CD4-positive, alpha-beta T cell treated with Interleukin-4 for 1 hour (primary cell): ENCODE measurements at places on chromosomes 5 and 9.

DNA sequence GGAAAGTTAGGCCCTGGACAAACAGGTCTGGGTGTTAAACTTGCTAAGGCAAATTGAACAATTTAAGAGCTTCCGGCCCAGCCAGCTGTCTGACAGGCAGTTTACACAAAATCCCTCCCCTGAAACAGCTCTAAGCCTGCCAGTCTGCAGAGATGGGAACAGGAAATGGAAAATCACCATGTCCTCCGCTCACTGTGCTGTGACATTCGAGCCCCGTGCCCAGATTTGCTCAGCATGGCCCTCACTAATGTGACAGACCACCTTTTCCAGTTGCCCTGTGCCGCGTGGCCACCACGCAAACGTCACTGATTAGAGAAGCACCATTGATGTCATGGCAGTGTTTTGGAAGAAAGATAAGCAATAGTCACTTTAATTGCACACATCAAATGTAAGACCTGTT is 41.0 kb downstream of the CCNJL start:
- DNase-seq: no peak

DNA sequence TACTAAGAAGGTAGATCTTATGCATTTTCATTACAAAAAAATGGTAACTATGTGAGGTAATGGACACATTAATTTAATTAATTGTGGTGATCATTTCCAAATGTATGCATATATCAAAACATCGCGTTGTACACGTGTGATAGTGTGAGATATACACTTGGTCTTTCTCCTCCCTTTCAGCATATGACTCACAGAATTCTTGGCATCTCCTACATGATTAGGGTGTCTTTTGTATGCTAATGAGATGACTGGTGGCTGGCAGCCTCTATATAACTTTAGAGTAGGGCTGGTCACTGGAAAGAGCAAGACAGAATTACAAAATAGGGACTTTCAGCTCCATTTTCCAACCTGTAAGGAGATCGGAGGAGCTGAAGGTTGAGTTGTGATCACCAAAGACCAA is 1167.6 kb downstream of the CDH12 start:
- DNase-seq: no peak

GRCh38 chr9:89497978-89498851 is at the start of gene SEMA4D:
Gene SEMA4D, minus strand, starts transcription at chr9:89498113. Its CDS starts 92,657 bp downstream, at chr9:89405456.
- peak; percentile 67 for DNase-seq

DNA sequence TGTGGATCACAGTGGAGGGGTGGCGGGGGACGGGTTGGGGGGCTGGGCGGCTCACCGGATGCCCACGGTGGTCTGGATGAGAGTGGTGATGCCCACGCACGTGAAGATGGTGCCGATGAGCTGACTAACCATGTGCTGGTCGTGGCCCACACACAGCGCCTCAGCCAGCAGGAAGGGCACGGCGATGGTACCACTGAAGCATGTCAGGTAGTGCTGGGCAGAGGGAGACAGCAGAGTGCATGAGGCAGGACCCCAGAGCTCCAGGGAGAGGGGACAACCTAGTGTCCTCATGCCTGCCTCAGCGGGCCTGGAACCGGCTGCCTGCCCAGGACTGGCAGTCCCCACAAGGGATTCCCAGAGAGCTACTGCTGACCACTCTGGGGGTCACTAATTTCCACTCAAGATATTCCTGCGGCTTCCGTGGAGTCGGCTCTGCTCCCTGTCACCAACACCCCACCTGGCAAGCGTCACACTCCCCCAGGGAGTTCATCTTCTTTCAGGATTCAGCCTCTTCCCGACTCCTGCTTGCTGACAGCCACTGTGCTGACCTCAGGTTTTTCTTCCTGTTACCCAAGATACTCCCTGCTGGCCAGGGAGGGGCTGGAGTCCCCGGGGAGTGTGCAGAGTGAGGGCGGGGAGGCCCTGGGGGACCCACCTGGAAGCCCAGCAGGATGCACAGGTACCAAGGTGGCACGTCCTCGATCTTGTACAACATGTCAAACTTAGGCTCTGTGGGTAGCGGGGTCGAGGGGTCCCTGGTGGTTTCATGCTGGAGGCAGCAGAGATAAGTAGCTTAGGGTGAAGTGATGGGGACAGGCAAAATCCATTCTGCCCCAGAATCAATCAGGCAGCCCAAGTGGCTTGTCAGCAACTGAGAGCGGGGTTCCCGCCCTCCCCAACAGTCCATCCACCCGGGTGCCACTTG is 998 bp downstream of the SLC23A1 start:
- DNase-seq: no peak

- no peak for DNase-seq
These were observed 54.0 kb upstream of the FCN1 start for GRCh38 chr9:134971696-134972095.

- no peak for DNase-seq
These were observed 93.7 kb downstream of the JAKMIP2 start for GRCh38 chr5:147688656-147689356.

DNA sequence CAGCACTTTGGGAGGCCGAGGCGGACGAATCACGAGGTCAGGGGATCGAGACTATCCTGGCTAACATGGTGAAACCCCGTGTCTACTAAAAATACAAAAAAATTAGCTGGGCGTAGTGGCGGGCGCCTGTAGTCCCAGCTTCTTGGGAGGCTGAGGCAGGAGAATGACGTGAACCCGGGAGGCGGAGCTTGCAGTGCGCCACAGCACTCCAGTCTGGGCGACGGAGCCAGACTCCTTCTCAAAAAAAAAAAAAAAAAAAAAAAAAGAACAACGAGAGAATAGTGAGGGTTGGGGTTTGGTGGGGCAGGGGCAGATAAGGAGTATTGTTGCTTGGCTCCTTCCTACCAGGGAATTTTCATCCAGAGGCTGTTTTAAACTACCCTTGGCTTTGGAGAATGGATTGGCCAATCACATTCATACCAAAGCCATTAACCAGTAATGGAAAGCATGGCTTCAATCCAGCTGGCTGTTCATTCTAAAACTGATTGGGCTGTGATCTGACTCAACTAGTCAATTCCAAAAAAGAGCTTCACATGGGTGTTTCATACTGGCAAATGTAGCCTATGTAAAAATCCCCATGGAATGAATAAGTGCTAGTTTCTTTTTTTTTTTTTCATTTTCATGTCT is 64.4 kb downstream of the PLCXD3 start:
- no peak for DNase-seq

- no peak for DNase-seq
These were observed 14.1 kb upstream of the SPARC start for GRCh38 chr5:151700820-151701219.

GRCh38 chr9:89435071-89435823 is 62.7 kb downstream of the SEMA4D start:
- DNase-seq: no peak

DNA sequence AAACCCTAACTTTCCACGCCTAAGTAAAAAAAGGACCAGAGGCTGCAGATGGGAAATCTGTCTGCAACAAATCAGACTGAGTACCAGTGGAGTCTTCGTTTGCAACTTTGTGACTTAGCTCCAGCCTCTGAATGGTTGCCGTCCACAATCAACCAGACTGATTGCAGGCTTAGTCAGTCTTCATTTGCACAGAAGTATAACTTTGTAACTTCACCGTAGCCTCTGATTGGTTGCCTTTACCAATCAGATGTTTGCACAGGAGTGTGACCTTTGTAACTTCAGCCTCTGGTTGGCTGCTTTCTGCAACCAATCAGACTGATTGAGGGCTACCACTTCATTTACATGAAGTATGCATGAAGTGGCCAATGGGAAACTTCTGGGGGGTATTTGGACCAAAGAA is 53.7 kb downstream of the TGFBR1 start:
- DNase-seq: no peak

- DNase-seq: peak; percentile 77
These were observed 131.5 kb downstream of the AGTPBP1 start for GRCh38 chr9:85610074-85610860.

GRCh38 chr9:77066388-77066787 is 46.9 kb downstream of the FOXB2 start:
- no peak for DNase-seq

- DNase-seq: no peak
These were observed 145.4 kb downstream of the MAPKAP1 start for GRCh38 chr9:125561509-125562148.

GRCh38 chr5:137442660-137443059 is 56.5 kb downstream of the SPOCK1 start:
- no peak for DNase-seq

- no peak for DNase-seq
These were observed 427.7 kb downstream of the PRELID2 start for GRCh38 chr5:145407300-145408047.

DNA sequence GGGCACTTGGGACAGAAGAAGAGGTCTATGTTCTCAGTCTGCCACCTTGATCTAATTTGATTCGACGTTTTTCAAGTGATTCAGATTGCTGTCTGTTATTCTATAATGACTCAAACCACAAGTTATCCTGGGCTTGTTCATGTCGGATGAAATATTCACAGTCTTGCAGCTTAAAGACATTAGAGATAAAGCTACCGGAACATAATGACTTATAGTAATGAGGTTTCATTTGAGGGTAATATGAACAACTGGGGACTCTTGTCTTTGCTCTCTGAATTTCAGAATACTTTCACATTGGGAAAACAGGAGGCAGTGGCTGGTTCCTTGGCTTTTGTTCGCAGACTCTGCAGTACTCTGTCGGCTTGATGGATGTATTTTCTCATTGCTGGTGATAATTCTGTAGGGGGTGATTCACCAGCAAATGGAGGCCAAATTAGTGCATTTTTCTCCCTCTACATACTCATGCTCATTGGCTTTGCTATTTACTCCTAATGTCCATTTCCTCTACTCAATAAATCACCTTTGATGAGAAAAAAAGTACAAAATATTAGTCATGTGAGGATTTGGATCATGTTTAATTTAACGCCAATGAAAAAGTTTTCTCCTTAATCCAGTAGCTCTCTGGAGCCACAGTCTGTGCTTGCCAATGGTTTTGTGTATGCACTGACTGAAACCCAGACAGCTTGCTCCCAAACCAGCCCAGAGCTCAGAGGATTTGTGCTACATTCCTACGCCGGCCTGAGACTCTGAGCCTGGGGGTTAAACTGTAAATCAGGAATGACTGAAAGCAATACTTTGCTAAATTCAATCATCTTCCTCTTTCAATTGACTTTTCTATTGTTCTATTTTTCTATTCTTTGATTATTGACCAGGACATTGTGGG is 154.7 kb upstream of the ANKH start:
- no peak for DNase-seq

GRCh38 chr5:160480652-160481051 is 59.0 kb downstream of the PTTG1 start:
- DNase-seq: no peak

- DNase-seq: no peak
These were observed 22.1 kb downstream of the AK3 start for GRCh38 chr9:4718911-4719310.

GRCh38 chr5:73793911-73794310 is 167.9 kb downstream of the ARHGEF28 start:
- DNase-seq: no peak
